ENCODE measurements at places on chromosomes 3 and 15. TPM values are rescaled to one million over a fixed set of nuclear protein-coding genes. Genes with fewer than 3 reads are reported as not detected.

Gene TRPC1
- 32.1 TPM for total RNA-seq

DNA sequence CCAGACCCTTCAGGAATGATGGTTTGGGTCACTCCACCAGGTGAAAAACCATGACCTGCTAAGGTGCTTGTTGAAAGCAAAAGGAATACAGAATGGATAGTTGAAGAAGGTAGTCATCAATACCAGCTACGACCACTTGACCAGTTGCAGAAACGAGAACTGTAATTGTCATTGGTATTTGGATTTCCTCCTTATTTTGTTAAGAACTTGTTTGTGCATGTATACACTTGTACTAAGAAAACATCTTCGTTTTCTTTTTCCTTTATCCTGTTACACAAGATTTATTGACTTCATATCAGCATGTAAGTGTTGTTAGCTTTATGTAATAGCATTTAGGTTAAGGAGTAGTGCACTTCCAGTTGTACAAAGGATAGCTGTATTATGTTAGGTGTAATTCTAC is 261.8 kb downstream of the MCTP2 start:
- H3K27ac ChIP-seq = no peak overlapping the region
- H3K4me3 ChIP-seq = no peak overlapping the region
- DNase-seq = no peak

DNA sequence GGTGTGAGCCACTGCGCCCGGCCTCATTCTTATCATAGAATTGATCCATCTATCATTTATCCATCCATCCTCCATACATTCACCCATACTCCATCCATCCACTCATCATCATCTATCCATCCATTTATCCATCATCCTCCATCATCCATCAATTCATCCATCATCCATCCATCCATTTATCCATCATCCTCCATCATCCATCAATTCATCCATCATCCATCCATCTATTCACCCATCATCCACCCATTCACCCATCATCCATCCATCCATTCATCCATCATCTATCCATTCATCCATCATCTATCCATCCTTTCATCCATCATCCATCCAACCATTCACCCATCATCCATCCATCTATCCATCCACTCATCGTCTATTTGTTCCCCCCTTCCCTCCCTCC is 3.7 kb downstream of the TM6SF1 start:
- DNase-seq = no peak
- peaks cover 21% of the 10 kb centered on the region for H3K36me3 ChIP-seq
- no peak overlapping the region for H3K27ac ChIP-seq
- no peak overlapping the region for H3K4me3 ChIP-seq
- H3K27me3 ChIP-seq = peaks cover 28% of the 10 kb centered on the region

GRCh38 chr3:4852780-4853748 is 126.2 kb upstream of the BHLHE40 start:
- no peaks in the 10 kb centered on the region for H3K36me3 ChIP-seq
- H3K27me3 ChIP-seq = no peaks in the 10 kb centered on the region
- no peak overlapping the region for H3K27ac ChIP-seq
- H3K4me1 ChIP-seq = no peaks in the 10 kb centered on the region
- no peak for DNase-seq

DNA sequence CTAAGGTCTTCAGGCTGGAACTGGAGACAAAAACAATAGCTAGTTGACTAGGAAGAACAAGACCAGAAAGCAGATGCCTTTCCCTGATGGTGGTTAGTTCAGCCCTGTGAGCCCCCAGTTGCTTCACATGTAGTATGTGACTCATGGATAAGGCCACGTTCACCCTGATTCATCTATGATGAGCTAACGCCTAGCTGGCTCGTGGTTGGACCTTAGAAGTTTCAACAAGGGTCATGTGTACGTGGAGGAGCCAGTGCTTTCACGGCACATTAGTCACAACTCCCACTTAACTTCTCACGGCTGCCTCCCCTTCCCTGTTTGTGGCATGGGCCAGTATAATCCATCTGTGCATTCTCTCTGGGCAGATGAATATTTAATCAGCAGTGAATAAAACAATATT is 20.6 kb downstream of the COL8A1 start:
- no peak overlapping the region for H3K4me3 ChIP-seq
- no peaks in the 10 kb centered on the region for H3K27me3 ChIP-seq
- H3K4me1 ChIP-seq = no peaks in the 10 kb centered on the region
- H3K27ac ChIP-seq = no peak overlapping the region

Gene FGF7
- 5.6 TPM for total RNA-seq

All from spinal cord (tissue), 10 donors.